ENCODE measurements at places on chromosomes 6 and 20.

DNA sequence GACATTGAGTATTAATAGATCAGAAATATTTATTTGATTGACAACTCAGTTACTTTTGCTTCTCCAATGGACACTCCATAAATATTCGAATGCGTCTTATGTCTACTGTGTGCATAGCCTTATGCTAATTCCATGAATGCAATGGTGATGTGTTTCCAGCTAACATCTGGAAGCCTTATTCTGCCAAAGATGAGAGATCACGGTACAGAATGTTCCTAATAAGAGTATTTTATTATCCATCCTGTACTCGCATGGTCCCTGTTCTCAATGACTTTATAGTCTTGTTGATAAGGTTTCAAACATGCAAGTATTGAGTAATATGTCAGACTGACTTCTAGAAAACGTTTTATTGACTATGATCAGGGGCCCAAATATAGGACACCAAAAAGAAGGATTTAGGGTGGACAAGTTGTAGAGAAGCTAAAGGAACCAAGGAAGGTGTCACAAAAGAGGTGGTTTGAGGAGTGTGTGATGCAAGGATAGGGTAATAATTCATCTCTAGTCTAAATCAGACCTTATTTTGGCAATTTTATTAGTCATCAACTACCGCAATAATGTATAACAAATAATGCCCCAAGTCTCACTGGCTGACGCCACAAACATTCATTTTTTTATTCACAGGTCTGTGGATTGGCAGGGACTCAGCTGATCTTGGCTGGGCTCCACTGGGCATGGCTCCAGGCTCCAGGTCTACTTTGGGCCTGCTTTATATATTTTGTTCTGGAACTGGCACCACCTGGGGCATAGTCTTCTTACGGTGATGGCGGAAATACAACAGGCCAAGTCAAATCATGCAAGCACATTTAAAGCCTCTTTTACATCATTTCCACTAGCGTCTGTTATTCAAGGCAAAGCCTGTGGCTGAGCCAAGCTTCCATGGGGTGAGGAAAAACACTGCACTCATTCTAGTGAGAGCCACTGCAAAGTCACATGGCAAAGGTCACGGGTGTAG is 24.5 kb upstream of the CD83 start:
- DNase-seq, result no peak

DNA sequence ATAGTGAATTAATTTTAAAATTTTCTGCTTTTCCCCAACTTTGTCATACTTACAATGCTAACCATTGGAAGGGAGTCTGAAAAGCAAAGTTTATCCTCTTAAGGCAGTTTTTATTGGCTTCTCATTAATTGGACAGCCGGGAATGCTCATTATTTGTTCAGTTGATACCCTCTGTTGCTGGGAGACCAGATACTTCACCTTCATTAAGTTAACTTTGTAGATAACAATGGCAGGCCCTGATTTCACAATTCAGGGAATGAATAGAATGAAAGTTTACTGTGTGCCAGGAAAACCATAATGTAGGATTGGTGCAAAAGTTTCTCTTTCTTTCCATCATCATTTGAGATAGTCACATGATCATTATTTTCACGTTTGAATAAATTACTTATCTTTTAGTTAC is 49.0 kb downstream of the COL19A1 start:
- DNase-seq, result no peak

- peak; percentile 88 for DNase-seq
Measured at GRCh38 chr6:30722280-30723112, 2.3 kb downstream of the TUBB start.

GRCh38 chr6:125310994-125311649 is 9.4 kb upstream of the HDDC2 start:
- DNase-seq, result no peak

DNA sequence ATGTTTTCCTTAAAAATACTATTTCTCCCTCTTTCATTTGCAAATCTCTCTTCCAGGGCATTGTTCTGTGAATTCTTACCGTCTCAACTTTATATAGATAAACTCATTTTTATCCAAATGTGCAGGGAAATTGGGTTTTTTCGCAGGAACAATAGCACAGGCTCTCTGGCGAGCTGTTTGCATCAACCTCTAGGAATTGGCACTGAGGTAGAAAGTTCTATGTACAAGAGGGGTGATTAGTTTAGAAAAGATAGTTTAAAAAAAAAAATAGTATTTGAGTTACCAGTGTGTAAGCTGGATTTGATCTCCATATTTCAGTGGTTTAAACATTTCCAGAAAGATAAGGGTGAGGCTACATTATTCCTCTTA is 129.7 kb upstream of the BTN3A2 start:
- DNase-seq, result no peak

DNA sequence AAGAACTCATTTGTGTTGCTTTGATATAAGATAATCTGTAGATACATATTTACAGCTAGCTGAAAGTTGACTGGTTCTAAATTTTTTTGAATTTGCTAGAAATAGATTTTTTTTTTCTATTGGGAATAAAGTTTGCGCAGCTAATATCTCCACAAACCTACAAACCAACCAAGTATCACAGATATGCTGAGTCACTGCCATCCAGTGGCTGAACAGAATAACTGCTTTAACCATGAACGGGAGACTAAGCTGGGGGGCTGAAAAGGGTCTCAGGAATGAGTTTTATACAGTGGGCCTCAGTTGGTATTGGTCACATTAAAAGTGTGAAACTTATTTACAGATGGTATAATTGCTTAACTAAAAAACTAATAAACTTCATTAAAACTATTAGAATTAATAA is 326.7 kb upstream of the CNR1 start:
- DNase-seq, result no peak

- peak; percentile 41 for DNase-seq
Measured at GRCh38 chr6:44735630-44735963, 348.1 kb downstream of the CDC5L start.

DNA sequence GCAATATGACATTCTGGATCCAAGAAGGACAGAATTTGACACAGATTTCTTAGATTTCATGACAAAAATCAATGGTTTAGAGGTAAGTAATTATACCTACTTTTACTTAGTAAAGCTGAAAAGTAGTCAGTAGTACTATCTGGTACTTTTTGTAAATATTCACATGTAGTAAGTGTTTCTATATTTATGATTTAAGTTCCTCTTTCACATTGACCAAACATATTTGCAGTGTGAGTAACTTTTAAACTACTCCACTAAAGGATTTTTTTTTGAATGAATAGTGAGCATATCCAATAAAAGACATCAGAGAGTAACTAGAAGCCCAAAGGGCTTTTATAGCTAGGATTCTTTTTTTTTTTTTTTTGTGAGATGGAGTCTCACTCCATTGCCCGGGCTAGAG is 60.8 kb downstream of the DNAH8 start:
- no peak for DNase-seq

- DNase-seq, result no peak
Measured at GRCh38 chr20:38445901-38446425, 10.8 kb upstream of the SNHG17 start.

- DNase-seq, result no peak
Measured at GRCh38 chr6:1278061-1278720, 33.7 kb upstream of the FOXQ1 start.

GRCh38 chr6:154206141-154206540 is 150.5 kb downstream of the IPCEF1 start:
- no peak for DNase-seq

GRCh38 chr6:53113742-53114141 is 34.9 kb downstream of the GCM1 start:
- no peak for DNase-seq

- DNase-seq, result no peak
Measured at GRCh38 chr20:58058421-58059259, 169.8 kb downstream of the ANKRD60 start.

- no peak for DNase-seq
Measured at GRCh38 chr6:36353411-36353915, 16.8 kb upstream of the BNIP5 start.

GRCh38 chr6:70145178-70145577 is 157.7 kb downstream of the COL9A1 start:
- no peak for DNase-seq

GRCh38 chr6:5126214-5126613 is 41.1 kb downstream of the PPP1R3G start:
- no peak for DNase-seq

- DNase-seq, result no peak
Measured at GRCh38 chr6:15255481-15255880, 9.6 kb downstream of the JARID2 start.

Measured in stimulated activated CD4-positive, alpha-beta T cell treated with anti-CD3 and anti-CD28 coated beads, Interleukin-4, amount 100 ng/mL, for 24 hours (primary cell).